ENCODE measurements at places on chromosomes 12 and 14.

DNA sequence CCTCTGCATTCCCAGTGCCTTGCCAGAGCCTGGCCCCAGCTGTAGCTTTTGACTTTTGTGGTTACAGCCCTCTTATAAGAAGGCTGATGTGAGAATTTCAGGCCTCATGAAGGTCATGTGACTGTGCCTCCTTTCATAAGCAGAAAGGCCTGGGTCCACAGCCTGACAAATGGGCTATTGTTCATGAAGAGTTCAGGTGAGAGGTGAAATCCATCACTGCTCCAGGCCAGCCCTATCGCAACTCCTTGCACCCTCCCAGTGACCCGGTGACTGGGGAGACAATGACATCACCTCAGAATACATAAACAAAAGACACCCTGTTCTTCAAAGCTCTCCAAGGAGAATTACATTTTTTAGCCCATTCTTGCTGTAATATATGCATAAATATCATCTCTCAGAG, 321.5 kb downstream of the PCNX1 start:
- no peak for DNase-seq

- no peak for DNase-seq
Measured at GRCh38 chr14:66401449-66402095, 84.6 kb upstream of the CCDC196 start.

DNA sequence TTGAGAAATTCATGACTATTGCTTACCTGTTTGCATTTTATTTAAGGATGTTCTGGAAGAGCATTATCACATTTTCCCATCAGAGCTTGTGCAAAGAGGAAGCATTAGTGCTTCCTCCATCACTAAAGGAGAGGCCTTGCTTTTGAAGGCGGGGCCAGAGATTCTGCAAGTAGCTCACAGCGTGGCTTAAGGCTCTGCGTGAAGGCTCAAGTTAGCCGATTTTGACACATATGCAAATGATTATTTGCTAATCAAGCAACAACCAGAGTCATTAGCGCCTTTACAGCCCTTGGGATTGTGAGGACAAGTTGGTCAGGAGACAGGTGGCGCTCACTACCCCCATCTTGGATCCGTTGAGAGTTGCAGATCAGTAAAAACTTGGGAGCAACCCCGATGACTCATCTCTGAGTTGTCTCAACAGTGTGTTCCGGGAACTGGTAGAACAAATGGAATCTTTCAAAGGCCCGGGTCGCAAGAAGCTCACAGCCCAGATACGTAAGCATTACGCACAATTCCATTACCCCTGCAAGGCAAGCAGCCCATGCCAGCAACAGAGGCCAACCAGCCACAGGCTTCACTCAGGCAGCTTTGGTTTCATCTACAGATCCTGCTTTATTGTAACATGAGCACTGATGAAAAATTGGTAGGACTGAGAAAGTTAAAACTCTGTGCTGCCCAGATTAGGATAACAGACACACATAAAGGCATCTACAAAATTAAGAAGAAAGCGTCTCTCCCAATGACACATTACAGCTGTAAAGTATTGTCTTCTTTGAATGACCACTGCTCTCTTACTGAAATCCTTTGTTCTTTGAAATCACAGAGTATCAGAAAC, 34.9 kb upstream of the SPTSSA start:
- no peak for DNase-seq

DNA sequence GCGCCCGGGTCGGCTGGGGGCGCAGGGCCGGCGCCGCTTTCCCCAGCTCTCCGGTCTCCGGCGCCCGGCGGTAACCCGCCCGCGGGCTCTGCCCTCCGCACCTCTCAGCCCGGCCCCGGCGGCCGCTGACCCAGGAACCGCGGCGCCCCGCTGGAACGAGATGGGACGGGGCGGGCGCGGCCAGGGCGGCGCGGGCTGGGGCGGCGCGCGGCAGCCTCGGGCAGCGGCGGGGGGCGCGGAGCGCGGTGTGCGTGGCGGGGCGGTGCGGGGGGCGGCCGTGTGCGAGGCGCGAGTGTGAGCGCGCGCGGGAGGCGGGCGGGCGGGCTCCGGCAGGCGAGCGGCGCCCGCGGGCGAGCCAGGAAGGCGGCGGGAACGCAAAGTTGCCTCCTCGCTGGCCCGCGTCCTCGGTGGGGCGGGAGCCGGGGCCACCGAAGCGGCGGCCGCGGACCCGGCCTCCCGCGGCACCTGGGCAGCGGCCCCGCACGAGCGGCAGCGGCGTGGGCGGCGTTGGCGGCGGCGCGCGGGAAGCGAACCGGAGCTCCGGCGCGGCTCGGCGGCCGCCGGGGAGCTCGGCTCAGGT, 671 bp upstream of the DIO3 start:
- DNase-seq: no peak

DNA sequence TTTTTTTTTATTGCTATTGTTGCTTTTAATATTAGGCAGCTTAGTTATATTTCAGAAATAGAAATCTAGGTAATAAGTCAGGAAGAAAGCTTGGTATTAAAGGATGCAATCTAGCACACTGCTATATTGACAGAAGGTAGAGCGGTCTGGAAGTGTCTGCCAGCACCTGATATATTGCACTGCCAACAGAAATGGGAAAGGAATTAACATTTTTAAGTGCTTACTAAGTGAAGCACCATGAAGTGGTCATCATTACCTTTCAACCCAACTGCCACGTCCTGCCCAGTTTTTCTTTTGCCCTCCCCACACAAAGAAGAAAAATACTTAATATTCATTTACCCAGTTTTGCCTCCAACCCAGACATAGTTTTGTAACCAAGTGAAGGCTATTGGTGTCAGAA, 163.5 kb downstream of the KITLG start:
- peak; percentile 22 for DNase-seq

DNA sequence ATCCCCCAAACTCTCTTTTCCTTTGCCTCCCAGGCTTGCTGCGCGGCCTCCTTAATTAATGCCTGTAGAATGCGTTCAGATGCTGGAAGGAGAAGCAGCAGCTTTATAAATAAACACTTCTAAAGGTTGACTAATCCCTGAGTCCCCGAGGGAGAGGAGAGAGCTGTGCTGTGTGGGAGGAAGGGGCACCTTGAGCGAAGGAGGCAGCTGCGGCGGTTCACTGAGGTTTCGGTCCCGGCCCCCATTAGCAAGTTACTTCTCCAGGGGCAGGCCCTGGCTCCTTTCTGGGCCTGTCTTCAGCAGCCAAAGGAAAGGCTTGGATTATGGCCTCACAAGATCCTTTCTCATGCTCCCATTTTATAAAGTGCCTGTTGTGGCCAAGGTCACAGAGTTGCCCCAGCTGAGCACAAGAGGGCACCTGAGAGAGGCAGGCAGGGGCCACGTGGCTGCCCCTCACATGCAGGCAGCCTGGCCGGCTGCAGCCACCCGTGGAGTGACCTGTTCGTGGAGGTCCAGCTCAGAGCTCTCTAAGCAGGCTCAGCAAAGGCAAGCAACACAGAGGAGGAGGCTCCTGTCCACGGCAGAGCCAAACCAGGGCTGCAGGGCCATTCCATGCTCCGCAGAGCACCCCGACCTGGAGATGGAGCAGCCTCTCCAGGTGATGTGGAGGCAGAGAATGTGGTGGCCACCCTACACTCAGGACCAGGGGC, 15.0 kb upstream of the CACNA2D4 start:
- no peak for DNase-seq

GRCh38 chr14:101371799-101372793, 189.2 kb upstream of the DIO3 start:
- no peak for DNase-seq

GRCh38 chr12:79665212-79665887, 25.4 kb downstream of the PAWR start:
- DNase-seq: no peak

- no peak for DNase-seq
Measured at GRCh38 chr12:104136577-104136976, 1.4 kb downstream of the NFYB start.

- DNase-seq: no peak
Measured at GRCh38 chr14:95493503-95493902, 22.9 kb downstream of the SYNE3 start.

GRCh38 chr12:113250045-113250444, 28.8 kb downstream of the TPCN1 start:
- no peak for DNase-seq

DNA sequence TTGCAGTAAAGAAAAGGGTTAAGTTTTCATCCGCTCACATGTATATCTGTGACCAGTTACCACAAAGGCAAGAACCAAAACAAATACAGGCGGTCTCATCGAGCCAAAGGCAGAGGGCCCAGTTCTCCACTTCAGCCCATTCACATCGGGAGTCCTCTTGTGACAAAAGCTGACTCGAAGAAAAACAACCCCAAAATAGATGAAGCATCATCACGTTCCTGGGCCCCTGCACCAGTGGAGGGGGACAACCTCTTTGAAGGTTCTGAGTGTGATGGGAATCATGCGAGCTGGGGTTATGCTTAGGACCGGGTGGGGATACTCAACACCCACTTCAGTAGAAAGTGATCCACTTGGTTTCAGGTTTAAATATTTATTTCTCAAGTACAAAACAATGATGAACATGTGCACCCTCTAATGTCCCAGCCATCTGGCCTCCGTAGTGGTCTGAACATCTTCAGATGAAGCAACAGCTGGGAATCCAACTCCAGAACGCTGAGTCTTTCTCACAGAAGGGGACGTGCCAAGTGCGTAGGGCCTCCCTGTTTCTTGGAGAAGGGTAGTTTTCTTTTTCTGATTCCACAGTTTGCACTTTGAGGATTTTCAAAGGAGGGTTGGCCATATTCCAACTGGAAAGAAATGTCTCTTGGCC, 8.4 kb downstream of the GSC start:
- DNase-seq: no peak

GRCh38 chr14:101502761-101503392, 58.4 kb upstream of the DIO3 start:
- no peak for DNase-seq
